ENCODE measurements at places on chromosomes 6 and 20.
A peak's percentile ranks its signal among the peaks of the same experiment; 100 is the strongest.

DNA sequence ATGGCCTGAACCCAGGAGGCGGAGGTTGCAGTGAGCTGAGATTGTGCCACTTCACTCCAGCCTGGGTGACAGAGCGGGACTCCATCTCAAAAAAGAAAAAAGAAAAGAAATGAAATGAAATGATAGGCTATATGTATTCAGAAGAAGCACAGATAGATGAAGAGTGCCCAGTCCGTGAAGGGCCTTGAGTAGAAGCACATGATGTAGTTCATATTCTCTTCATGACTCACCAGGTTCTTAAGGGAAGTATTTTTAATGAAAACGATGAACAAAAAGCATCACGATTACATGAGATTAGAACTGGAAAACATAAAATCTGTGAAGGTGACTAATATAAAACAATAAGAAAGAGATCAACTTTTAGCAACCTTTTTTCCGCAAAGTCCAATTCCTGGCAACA lies 29.8 kb downstream of the TPD52L1 start:
- DNase-seq: no peak

- DNase-seq: no peak
These were observed 59.5 kb downstream of the UTRN start for GRCh38 chr6:144344646-144345045.

- DNase-seq: no peak
These were observed 133.1 kb downstream of the MOXD1 start for GRCh38 chr6:132268209-132268608.

- DNase-seq: peak; percentile 89
These were observed 11.4 kb downstream of the SYNGAP1 start for GRCh38 chr6:33430991-33431879.

DNA sequence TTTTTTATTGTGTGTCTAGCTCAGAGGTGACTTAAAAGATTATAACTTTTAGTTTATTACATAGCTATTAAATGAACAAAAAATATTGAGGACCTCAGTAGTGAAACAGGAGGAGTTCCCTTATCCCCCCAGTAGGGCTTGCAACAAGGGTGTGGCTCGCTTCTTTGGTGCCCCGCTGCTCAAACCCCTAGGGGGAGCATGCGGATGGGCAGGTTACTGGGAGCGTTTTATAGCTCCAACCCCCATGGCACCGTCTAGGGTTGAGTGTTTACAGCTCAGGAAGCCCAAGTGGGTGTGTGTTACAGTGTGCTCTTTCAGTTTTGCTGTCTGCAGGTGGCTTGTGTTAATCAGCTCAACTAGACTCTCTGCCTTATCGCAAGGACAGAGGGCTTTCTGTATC lies 1513.7 kb downstream of the GRIK2 start:
- no peak for DNase-seq

DNA sequence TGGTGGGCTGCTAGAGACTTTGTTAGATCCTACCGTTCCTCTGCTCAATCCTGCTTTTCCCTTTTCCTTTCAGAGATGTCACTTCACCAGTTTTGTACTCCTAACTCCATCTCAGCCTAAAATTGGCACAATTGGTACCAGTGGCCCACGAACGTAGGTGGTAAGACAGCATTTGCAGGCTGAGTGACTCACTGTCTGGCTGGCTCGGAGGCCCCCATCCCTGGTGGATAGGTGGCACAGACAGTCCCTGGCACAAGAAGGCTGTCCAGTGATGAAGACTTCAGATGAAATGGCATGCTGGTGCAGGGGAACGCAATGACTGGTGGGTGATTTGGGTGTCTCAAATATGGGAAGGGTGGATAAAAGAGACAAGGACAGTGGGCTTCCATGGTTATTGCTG lies 11.1 kb downstream of the HEBP2 start:
- no peak for DNase-seq

- DNase-seq: no peak
These were observed 3.9 kb downstream of the SYNJ2 start for GRCh38 chr6:157985378-157986155.

GRCh38 chr6:124073820-124074587 lies 270.3 kb downstream of the NKAIN2 start:
- DNase-seq: no peak

DNA sequence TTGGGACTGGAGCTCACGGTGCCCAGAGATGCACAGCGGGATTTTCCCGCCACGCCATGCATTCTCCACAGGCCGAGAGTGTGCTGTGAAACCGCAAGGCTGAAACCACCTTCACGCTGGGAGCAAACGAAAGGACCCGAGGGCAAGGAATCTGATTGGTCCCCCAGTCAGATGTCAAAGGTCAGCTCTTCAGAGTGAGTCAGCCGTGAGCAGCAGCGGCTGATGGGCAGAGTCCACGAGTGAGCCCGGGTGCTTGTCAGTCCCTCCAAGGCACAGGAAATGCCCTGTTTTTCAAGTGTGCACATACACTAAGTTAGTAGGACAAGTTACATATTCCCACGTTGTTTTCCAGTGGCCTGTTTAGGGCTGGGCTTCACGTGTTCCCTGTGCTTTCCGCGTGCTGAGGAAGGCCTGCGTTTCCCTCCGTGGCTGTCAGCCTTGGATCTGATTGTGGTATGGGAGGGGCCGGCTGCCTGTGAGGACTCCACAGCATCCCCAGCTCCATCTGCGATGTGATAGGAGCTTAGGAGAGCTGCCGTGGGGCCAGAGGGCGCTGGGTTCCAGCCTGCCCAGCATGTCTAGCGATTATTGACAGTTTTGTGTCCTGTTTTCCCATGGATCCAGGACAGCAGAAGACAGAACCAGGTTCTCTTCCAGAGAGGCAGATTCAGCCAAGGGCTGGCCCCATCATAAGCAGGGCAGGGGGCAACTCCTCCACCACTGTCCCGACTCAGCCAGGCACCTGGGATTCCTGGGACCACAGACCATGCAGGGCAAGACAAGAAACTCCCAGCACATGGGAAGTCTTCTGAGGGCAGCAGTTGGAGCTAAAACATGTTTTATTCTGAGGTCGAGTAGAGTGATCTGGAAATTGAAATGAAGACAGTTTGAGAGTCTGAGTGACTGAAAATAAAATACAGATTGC lies 38.2 kb upstream of the FRMD1 start:
- DNase-seq: no peak

DNA sequence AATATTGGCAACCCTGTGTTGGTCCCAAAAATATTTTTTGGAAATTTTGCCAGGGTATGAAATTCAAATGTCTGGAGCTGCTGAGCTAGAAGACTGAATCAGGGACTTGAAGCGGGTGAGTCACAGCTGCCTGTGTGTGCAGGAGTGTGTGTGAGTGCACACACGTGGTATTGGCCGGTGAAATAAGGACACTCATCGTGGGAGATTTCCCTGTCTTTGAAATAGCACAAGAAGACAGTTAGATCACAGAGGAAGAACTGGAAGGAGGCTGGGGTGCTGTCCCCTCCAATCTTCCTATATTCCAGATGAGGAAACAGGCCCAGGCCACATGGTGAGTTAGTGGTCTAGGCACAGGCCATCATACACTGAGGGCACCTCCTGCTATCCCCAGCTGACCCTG lies 123.8 kb upstream of the MLN start:
- no peak for DNase-seq

DNA sequence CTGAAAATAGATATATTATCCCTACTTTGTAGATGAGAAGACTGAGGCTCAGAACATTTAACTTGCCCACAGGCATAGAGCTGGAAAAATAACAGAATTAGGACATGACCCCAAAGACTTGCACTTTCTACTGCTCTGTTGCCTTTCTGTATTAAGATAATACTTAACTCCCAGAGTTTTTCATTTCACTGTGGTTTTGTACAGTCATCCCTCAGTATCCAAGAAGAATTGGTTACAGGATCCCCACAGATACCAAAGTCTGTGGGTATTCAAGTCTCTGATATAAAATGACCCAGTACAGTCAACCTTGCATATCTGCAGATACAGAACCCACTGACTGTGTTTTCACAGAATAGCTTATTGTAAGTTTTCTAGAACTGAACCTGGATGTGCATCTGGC lies 16.8 kb downstream of the MRS2 start:
- DNase-seq: no peak

- DNase-seq: peak; percentile 45
These were observed 16.1 kb upstream of the CCN6 start for GRCh38 chr6:112037783-112038216.

- DNase-seq: no peak
These were observed 105.2 kb upstream of the TRAF3IP2 start for GRCh38 chr6:111710911-111711310.

DNA sequence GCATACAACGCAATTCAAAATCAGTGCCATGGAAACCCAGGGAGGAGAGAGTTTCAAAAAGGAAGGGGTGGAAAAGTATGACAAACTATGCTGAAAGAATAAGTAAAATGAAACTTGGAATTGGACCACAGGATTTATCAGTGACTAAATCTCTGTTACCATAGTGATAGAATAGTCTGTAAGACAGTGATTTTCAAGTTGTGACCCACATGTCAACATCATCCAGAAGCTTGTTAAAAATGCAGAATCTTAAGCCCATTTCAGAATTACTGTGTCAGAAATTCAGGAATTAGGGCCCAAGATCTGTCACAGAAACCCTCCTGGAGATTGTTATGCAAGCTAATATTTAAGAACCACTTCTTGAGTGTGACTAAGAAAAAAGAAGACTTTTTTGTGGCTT lies 417.7 kb upstream of the JAG1 start:
- DNase-seq: no peak

DNA sequence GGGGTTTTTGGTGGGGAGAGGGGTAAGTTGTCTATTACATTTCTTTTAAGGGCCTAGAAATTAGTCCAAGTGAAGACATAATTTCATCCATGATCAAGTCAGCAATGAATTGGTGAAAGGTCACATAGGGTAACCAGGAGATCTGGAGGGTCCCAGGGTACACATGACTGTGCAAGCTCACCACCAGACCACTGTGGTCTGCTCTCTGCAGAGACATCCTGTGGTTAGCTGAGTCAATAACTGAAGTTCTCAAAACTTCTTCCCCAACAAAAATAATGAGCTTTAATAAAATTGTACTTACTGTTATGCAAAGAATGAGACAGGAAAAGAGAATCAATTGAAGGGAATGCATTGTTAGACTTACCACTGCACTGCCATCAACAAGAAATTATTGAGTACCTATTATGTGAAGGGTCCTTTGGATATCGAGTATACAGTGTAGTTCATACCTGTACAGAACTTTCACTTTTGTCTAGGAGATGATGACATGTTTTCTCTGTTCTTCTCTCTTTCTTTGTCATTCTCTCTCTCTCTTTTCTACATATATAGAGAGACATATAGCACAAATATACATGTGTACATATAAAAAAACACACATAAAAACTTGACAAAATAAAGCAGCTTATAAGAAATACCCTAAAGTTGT lies 209.8 kb downstream of the GJA1 start:
- DNase-seq: no peak

- DNase-seq: no peak
These were observed 92.9 kb downstream of the FOXC1 start for GRCh38 chr6:1702580-1703051.

DNA sequence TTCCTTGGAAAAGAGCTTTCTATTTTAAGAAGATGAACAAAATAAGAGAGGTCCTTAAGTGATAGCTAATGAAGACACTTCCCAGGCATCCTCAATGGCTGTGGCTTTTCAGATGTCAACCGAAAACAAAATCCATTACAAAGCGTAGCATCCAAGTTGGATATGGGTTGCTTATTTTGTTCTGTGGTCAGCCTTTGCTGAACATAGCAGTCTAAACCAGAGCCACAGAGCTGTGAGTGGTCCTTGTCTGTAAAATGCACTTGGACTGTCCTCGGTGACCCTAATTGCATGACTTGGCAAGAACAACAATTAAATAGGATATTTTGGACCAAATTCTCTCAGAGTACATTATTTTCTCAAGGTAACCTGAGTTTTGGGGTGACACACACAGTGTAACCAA lies 10.4 kb upstream of the BFSP1 start:
- no peak for DNase-seq

- DNase-seq: no peak
These were observed 27.8 kb upstream of the CENPW start for GRCh38 chr6:126312013-126312665.

DNA sequence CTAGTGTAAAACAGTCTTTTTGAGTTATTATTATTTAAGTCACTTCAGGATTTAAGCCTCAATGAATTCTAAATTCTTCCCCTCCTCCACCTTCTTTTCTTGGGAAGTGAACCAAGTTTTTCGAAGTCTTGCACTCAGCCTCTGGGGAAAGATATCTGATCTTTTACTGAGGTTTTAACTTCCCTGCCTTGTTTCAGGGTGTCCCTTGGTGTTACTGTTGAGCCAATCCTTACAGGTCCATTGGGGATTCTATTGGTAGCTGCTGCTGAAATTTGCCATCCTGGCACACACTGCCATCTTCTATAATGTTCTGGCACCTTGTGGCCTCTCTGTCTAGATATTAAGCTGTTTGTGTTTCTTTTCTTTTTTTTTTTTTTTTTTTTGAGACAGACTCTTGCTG lies 31.7 kb downstream of the BEND6 start:
- DNase-seq: no peak

- no peak for DNase-seq
These were observed 14.2 kb downstream of the EEF1E1 start for GRCh38 chr6:8087870-8088754.

DNA sequence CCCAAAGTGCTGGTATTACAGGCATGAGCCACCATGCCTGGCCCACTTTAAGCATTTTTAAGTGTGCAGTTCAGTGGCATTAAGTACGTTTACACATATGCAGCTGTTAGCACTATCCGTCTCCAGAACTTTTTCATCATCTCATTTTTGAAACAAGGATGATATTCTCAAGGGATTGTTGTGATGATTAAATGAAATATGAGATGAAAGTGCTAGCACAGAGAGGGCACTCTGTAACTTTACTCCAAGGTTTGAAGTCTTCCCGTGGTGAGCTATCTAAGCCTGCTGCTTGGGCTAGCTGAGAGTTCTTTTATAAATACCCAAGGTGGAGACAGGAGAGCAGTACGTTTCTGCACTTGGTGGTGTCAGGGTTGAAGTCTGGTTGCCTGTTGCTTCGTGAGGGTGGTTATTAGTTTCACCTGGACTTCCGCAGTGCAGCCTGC lies 6.6 kb downstream of the TM9SF4 start:
- DNase-seq: no peak

DNA sequence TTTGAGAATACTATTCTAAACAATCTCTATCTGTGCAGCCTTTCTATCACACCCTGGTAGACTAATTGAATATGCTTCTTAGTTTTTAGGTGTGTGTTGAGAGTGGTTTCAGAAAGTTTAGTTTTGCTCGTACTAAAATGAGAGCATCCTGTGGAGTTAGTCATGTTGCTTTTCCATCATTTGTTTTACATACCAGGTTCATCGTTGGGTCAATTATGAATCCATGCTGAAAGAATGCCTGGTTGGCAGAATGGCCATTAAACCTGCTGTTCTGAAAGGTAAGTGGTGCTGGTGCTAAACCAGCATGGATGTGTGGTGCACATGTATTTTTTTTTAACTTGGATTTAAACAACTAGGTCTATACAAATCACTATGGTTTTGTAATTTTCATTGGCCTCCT lies 49.3 kb downstream of the CYB5R4 start:
- DNase-seq: no peak

GRCh38 chr6:23173234-23173633 lies 603.9 kb downstream of the HDGFL1 start:
- no peak for DNase-seq

Measured in brain (organoid and tissue), 16 donors.